SJSA1 (cell line): ENCODE measurements at places on chromosomes 6 and 20. TPM values are rescaled to one million over a fixed set of nuclear protein-coding genes. Genes with fewer than 3 reads are reported as not detected.

GRCh38 chr6:87333033-87333432, 4.0 kb upstream of the GJB7 start:
- no peak for DNase-seq
- H3K4me1 ChIP-seq: no peaks in the 10 kb centered on the region
- H3K27me3 ChIP-seq: no peaks in the 10 kb centered on the region
- H3K27ac ChIP-seq: no peak overlapping the region

- DNase-seq: no peak
- H3K4me1 ChIP-seq: no peaks in the 10 kb centered on the region
- H3K27me3 ChIP-seq: peaks cover 8% of the 10 kb centered on the region; the same call in 1 of the 2 replicates
- no peaks in the 10 kb centered on the region for H3K36me3 ChIP-seq
- H3K27ac ChIP-seq: no peak overlapping the region
- H3K4me3 ChIP-seq: no peak overlapping the region
These were observed 203.8 kb upstream of the LRFN2 start for GRCh38 chr6:40791004-40791403.

DNA sequence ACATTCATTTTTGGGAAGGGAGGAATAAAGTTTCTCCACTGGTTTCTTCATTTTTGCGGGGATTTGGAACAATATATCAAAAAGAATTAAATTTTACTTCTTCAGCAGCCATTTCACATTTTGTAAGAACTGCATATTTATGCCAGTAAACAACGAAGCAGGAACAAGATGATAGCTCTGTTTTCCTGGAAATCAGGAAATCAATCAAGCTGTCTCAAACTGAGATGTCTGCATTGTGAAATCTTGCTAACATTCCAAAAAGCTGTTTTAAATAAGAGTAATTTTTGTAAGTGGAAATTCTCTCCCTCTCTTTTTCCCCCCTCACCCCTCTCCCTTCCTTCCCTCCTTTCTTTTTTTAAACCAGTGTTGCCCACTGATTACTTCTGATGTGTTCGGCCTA, 20.0 kb downstream of the MAPK13 start:
- no peak overlapping the region for H3K4me3 ChIP-seq
- no peak overlapping the region for H3K27ac ChIP-seq
- H3K27me3 ChIP-seq: no peaks in the 10 kb centered on the region; the same call in 1 of the 2 replicates
- DNase-seq: no peak

DNA sequence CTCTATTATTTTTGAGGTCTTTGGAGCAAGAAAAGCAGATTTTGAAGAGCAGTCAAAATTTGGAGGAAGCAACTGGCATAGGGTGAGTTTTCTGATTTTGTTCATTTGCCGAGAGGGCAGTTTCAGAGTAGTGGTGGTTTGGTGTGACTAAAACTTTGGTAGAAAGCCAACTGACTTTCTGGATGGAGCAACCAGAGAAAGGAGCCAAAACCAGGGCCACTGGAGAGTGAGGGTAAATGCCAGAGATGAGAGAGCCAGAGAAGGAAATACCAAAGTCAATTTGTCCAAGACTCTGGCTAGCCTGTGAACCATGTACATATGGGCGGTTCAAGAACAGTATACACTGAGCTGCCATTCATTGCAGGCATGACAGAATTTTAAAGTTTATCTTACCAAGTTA, 40.5 kb upstream of the ZBTB24 start:
- DNase-seq: no peak
- H3K4me3 ChIP-seq: no peak overlapping the region
- H3K27me3 ChIP-seq: peaks cover 5% of the 10 kb centered on the region
- H3K4me1 ChIP-seq: no peaks in the 10 kb centered on the region

- H3K27me3 ChIP-seq: no peaks in the 10 kb centered on the region
- H3K27ac ChIP-seq: no peak overlapping the region
- H3K36me3 ChIP-seq: peaks cover 4% of the 10 kb centered on the region; the same call in 1 of the 2 replicates
- peaks cover 13% of the 10 kb centered on the region for H3K4me1 ChIP-seq
- H3K4me3 ChIP-seq: no peak overlapping the region
These were observed 4.1 kb downstream of the SLC23A2 start for GRCh38 chr20:4997222-4997621.

GRCh38 chr6:1068068-1068467, 243.8 kb upstream of the FOXQ1 start:
- H3K27me3 ChIP-seq: no peaks in the 10 kb centered on the region; the same call in 1 of the 2 replicates
- H3K4me1 ChIP-seq: peaks cover 17% of the 10 kb centered on the region
- H3K4me3 ChIP-seq: no peak overlapping the region
- DNase-seq: no peak
- H3K36me3 ChIP-seq: no peaks in the 10 kb centered on the region

GRCh38 chr6:88920088-88920487, 43.3 kb downstream of the RNGTT start:
- no peak overlapping the region for H3K27ac ChIP-seq
- H3K36me3 ChIP-seq: peaks cover 7% of the 10 kb centered on the region
- H3K4me1 ChIP-seq: no peaks in the 10 kb centered on the region
- no peaks in the 10 kb centered on the region for H3K27me3 ChIP-seq

DNA sequence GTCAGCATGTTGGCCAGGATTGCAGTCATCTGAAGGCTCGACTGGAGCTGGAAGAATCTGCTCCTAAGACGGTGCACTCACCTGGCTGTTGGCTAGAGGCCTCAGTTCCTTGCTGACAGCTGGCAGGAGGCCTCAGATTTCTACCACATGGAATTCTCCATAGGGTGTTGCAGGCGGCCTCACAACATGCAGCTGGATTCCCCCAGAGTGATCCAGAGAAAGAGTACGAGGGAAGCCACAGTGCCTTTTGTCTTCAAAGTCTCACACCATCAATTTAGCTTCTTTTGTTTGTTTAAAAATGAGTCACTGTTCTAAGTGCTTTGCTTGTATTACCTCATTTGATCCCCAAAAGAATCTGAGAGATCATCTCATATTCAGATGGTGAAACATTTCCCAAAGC, 65.5 kb upstream of the FYN start:
- H3K36me3 ChIP-seq: no peaks in the 10 kb centered on the region
- no peak overlapping the region for H3K27ac ChIP-seq
- H3K4me3 ChIP-seq: no peak overlapping the region
- peak; percentile 54 for DNase-seq
- H3K27me3 ChIP-seq: no peaks in the 10 kb centered on the region
- peaks cover 15% of the 10 kb centered on the region for H3K4me1 ChIP-seq

RALY gene
- total RNA-seq: 120 and 160 TPM in 2 replicates

ENPP1 gene
- total RNA-seq: 21.5 and 24.5 TPM in 2 replicates

STMND1 gene
- total RNA-seq: 1.00 TPM in 1 of 2 replicates, not detected in the other

SLC22A2 gene
- not detected in 2 replicates for total RNA-seq

MYO6 gene
- 6.4 and 6.7 TPM in 2 replicates for total RNA-seq
